ENCODE measurements at places on chromosomes 5 and 9.

DNA sequence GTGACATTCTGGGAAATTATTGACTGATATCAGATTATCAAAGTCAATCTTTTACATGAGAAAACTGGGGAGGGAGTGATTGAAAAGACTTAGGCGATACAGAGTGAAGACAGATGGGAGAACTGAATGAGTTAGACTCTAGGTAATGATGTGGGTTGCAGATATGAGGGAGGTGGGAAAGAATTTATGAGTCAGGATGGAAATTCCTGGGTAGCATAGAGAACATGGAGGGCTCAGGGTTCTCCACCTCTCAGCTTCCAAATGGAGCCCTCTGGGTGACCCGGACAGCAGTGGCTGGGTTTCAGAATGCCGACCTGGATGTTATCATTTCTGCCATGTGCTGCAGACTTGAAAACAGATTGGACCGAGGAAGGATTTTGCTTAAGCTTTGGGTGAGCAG is 75.4 kb upstream of the SHB start:
- no peak for DNase-seq

DNA sequence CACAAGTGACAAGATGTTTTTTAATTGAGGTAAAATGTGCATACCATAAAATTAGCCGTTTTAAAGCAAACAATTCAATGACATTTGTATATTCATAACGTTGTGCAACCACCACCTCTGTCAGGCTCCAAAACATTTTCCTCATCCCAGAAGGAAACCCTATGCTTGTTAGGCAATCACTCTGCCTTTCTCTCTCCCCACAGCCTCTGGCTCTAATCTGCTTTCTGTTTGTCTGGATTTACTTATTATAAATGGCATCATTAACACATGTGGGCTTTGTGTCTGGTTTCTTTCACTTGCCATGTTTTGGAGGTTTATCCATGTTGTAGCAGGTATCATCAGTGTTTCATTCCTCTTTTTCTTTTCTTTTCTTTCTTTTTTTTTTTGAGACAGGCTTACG is 1.4 kb upstream of the N4BP3 start:
- DNase-seq, result no peak

DNA sequence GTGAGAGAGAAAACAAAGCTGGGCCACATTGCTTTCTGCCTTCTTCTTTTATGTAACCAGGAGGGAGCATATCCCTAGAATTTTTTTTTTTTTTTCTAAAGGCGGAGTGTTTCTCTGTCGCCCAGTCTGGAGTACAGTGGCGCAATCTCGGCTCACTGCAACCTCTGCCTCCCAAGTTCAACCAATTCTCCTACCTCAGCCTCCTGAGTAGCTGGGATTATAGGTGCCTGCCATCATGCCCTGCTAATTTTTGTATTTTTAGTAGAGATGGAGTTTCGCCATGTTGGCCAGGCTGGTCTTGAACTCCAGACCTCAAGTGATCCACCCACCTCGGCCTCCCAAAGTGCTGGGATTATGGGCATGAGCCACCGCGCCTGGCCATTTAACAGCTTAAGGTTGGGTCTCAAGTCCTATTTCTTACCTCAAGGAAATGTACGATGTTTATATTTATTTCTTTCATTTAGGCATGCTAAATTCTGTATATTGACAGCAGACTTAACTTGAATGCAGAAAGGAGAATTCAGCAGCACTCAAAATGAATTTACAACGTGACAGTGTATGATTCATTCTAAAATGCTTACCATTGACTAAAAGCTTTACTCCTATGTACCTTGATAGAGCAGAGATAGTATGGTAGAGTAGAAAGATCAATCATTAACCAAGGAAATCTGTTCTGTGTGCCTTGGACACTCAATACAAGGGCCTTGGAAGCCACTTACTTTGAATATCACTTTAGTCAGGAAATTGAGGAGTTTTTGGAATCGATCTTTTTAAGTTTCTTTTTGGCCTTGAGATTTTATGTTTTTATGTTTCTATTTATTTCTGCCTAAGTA is 100.9 kb downstream of the F2RL2 start:
- DNase-seq, result no peak

GRCh38 chr9:133990366-133991213 is 1.5 kb downstream of the VAV2 start:
- DNase-seq, result peak; percentile 33

DNA sequence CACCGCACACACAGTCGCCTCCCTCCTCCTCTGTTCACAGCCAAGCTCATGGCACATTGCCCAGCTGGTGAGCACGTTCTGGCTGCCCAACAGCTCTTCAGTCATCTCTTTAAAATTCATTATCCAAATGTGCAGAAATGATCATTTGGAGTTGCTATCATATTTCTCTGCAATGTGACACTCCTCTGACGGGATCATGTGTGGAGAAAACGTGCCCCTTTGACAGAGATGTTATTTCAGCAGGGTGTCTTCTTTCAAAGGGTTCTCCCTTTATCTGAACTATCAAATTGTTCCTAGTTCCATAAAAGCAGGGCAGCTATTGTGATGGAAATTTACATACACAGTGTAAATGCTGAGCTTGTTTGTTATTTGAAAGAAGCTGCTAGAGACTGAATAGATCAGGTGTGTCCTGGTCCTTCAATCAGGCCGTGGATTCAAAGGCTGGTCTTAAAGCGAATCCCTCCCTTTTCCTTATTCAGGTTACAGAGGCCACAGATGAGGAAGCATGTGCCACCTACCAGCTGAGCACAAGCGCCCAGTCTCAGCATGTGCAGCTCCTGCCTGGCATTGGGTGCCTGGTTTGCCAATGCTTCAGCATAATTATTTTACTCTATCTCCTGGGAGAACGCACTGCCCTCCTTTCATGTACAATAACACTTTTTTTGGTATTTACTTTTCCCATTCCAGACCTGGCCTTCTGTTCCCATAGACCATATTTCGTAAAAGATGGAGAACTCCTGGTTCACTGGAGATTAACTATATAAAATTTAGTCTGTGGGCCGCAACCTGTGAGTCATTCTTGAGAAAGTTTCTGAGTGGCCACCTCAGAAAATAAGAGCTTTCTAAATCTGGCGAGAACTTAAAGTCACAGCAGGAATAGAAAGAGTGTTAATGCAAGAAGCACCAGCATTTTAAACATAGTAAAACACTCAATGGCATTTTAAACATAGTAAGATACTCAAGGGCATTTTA is 433.7 kb downstream of the ENC1 start:
- DNase-seq, result peak; percentile 59

- DNase-seq, result no peak
These were observed 121.4 kb upstream of the TMEM161B start for GRCh38 chr5:88390096-88390441.

All from AG04449 (cell line).